Testis (tissue), 5 donors: ENCODE measurements at places on chromosomes 6 and 20. TPM values are rescaled to one million over a fixed set of nuclear protein-coding genes. Genes with fewer than 3 reads are reported as not detected.

Gene STMND1
- 19.3 TPM for total RNA-seq

Gene ACTL10
- total RNA-seq = 55.0 TPM

Gene CST3
- total RNA-seq = 4,272 TPM

Gene HLA-DPB1
- total RNA-seq = 39.5 TPM

Gene TFAP2C
- 1.3 TPM for total RNA-seq

Gene TBX18
- 4.6 TPM for total RNA-seq

Gene MUC22
- total RNA-seq = 0.31 TPM

Gene PLCB1
- 8.2 TPM for total RNA-seq

Gene TCF15
- total RNA-seq = 3.7 TPM

Gene PRDM13
- 0.68 TPM for total RNA-seq

Gene LBP
- total RNA-seq = 0.87 TPM

Gene RIMS1
- 40.6 TPM for total RNA-seq

Gene CNR1
- total RNA-seq = 4.9 TPM

Gene LPIN3
- total RNA-seq = 7.6 TPM

Gene OTOR
- not detected for total RNA-seq

Gene RAET1L
- total RNA-seq = not detected

Gene HEY2
- 8.7 TPM for total RNA-seq

Gene PRRT1
- 6.2 TPM for total RNA-seq

Gene INSM1
- 2.7 TPM for total RNA-seq

Gene SMIM13
- 13.2 TPM for total RNA-seq

Gene HAO1
- 0.16 TPM for total RNA-seq

Gene MAK
- total RNA-seq = 5.3 TPM

Gene QRSL1
- 9.1 TPM for total RNA-seq

Gene REM1
- 2.6 TPM for total RNA-seq
